ENCODE measurements at places on chromosomes 1 and 21.

- DNase-seq: no peak
These were observed 71.4 kb downstream of the CDC7 start for GRCh38 chr1:91572044-91572443.

DNA sequence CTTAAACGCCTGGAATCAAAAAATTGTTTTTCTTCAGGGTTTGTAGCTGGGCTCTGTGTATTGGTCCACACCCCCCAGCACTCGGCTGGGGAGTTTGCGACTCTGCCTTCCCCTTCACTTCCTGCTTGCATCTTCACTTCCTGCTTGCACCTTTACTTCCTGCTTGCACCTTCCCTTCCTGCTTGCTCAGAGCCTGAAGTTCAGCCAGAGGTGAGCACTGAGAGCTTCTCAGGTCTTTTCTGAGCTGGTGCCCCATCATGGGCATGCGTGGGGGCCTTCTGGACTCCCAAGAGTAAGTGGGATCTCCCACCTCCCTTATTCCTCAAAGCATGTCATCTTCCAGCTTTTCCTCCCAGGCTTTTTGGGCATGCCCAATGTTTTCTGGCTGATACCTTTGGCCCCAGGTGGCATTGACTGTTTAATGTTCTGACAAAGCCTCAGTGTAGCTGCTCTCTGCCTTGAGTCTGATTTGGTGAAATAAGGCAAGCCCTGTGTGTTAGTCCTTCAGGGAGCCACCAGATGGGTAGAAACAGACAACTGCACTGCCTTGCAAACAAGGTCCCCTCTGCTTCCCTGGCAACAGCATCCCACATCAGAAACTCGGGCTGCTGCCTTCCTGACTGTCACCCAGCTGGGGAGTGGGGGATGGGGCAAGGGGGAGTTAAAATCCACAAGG, 3.5 kb downstream of the KRTAP10-2 start:
- DNase-seq: no peak

GRCh38 chr21:43644609-43645008, 14.7 kb downstream of the HSF2BP start:
- no peak for DNase-seq

- DNase-seq: peak; percentile 49
These were observed 258.0 kb downstream of the PTBP2 start for GRCh38 chr1:96979304-96980268.

DNA sequence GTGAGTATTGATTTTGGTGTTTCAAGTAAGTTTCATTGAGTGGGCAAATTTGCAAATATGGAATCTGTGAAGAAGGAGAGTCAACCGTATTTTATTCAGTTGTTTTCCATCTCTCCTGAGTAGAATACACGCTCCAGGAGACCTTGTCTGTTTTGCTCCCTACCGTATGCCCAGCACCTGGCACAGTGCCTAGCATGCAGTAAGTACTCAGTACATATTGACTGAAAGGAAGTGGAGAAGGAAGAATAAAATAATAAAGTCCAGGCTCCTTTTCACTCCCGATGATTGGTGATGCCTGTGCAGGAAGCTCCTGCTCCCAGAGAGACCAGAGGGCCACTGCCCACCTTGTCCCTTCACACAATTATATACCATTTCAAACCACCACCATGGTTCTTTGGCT, 59.4 kb upstream of the NEK2 start:
- DNase-seq: no peak

DNA sequence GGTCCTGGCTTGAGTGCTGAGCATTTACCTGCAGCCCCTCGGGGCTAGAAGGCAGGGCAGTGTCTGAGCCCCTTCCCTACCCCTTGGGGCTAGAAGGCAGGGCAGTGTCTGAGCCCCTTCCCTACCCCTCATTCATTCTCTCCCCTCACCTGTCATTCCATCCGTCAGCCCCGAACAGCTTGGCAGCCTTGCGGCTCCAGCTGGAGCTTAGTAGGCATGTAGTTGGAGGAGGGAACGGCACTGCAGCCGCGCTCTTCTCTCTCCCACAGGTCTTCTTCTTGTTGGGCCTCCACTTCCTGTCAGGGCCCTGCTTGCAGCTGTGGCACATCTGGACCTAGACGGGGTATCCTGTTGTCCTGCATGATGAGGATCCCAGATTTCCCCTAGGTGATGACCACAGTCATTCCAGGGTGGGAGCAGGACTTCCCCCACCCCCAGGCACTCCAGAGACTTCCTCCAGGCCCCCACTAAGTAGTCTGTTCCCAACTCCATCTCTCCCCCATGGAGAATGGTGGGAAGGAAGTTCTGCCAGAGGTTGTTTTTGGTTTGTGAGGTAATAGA, 22.2 kb downstream of the MAPKAPK2 start:
- DNase-seq: no peak

DNA sequence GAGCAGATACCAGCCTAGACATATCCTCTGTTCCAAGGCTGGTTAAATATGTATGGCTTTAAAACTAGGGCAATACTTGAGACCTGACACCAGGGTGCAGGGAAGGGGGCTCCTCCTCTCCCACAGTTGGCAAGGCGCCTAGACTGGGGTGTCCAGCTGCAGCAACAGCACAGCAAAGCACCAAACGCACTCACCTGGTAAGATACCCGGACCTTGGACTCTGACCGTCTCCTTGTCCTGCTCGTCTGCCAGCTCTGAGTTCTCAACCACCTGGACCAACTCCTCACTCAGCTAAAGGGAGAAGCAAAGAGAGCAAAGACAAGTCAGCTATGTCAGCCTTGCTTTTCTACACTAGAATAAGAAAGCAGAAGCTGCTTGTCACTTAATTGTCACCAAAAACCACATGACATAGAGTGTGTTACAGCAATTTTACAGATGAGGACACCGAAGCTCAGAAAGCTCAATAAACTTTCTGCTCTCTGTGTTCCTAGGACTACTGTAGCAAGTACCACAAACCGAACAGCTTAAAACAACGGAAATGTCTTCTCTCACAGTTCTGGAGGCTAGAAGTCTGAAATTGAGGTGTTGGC, 4.4 kb downstream of the PACC1 start:
- DNase-seq: no peak

DNA sequence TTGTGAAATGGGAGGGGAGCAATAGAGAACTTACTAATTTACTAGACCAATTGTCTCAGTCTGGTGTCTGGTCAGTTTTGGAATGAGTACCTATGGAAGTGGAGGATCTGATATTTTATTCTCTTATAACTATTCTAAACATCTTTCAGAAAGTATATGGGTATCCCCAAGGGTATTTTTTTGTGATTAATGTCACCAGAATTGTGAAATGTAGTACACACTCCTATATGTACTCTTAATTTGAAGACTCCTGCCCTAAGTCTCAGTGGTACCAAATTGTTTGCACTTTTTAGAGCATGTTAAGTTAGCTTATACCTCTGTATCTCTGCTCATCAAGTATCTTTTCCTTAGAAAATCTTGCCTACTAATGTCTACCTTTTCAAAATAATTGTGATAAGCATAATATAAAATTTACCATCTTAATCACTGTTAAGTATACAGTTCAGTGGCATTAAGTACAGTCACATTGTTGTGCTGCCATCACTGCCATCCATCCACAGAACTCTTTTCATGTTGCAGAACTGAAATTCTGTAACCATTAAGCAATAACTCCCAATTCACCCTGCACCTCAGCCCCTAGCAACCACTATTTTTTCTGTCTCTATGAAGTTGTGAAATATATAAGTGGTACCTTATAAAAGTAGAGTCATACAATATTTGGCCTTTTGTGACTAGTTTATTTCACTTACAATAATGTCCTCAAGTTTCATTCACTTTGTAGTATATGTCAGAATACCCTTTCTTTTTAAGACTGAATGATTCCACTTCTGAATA, 40.5 kb downstream of the SLC30A7 start:
- no peak for DNase-seq

DNA sequence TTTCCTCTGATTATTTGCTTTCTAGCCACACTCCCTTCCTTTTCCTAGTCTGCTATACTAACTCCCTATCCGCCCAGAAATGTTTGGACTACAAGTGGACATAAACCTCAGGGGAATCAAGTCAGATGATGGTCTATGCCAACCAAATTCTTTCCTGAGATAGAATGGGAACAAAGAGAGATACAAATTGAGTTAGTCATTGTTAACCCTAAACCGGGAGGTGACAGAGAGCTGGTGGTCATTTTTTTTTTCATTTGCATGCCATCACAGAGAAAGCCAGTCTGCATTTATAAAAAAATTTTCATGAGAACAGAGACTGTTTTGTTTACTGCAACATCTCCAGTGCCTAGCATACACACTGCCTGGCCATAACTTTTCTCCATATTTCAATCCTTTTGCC, 35.0 kb downstream of the MYSM1 start:
- DNase-seq: no peak

- no peak for DNase-seq
These were observed 703 bp downstream of the ERI3 start for GRCh38 chr1:44354268-44354839.

Measured in skin of body (tissue), 3 donors.